ENCODE measurements at places on chromosomes 7 and 10.

GRCh38 chr7:1478480-1478879 lies 19.2 kb upstream of the MICALL2 start:
- no peak for DNase-seq

GRCh38 chr7:114922026-114922651 lies at the start of gene MDFIC:
TSS of gene MDFIC (plus strand) at chr7:114922094. CDS start at chr7:114923034, 940 bp downstream.
- DNase-seq: peak; percentile 51

DNA sequence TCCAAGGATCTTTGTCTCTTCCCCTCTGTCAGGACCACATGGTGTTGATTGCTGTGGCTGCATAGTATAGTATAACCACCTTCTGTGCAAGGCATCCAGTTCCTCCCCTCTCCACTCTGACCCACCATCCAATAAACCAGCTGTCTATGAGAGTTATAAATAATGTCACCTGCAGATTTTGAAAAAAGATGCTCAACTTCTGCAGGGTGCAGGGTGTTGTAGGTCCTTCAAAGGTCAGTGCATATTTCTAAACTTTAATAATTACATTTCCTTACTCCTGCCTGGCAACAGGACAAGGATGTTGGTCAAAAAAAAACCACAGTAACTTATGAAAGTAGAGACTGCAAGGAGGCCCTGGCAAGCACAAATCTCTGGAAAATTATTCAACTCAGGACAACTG lies 166.2 kb downstream of the PKD1L1 start:
- no peak for DNase-seq

GRCh38 chr7:91824201-91824600 lies 56.3 kb downstream of the MTERF1 start:
- no peak for DNase-seq

DNA sequence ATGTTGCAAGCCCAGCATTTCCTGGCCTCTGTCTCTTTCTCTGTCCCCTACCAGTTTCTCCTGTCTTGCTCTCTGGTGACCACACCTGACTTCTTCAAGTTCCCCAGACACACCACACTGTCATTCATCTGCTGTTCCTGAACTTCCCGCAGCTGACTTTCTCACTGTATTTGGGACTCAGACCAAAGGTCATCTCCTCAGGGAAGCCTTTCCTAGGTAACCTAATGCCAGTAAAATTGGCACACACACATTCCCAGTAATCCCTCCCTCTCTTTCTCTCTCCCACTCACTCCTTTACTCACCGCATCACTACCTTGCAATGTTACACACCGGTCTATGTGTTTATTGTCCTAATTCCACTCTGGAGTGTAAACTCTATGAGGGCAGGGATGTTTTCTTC lies 81.7 kb downstream of the ELMO1 start:
- no peak for DNase-seq

- peak; percentile 21 for DNase-seq
Measured at GRCh38 chr10:23525406-23525805, 86.5 kb downstream of the OTUD1 start.

- DNase-seq: no peak
Measured at GRCh38 chr7:3200504-3200903, 100.5 kb upstream of the SDK1 start.

- DNase-seq: no peak
Measured at GRCh38 chr7:99099499-99100077, 44.3 kb downstream of the SMURF1 start.

DNA sequence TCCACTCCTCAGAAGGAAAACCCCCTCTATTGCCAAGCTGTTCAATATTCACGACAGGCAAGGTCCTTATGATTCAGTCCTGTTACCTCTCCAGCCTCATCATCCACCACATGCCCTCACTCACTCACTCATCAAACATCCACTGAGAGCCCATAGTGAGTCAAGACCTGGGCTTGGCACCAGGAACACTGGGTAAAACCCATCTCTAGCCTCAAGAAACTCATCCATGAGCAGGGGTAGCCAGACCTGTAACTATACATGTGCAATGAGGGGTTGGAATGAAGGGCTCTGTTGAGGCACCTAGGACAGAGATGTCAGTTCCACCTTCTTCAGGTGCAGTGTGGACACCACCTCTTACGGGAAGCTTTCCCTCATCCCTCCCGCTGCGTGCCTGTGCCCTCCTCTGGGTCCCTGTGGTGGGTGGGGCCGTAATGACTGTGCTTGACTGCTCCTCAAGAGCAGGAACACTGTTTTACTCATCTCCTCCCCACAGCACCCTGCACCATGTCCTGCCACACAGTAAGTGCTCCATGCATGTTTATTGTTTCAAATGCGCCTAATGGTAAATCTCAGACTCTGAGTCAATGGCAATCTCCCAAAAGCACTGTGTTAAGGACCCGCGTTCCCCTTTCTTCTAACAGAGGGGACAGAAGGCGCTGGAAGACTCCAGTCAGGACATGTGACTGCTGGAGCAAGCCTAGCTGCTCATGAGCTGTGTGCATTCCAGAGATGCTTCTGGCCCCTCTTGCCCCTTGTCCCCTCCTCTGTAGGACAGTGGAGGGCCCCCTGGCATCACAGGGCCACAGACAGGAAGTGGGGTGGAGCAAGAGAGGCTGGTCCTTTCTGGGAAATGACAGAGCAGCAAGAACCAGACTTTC lies 95.4 kb downstream of the HIPK2 start:
- peak; percentile 96 for DNase-seq

DNA sequence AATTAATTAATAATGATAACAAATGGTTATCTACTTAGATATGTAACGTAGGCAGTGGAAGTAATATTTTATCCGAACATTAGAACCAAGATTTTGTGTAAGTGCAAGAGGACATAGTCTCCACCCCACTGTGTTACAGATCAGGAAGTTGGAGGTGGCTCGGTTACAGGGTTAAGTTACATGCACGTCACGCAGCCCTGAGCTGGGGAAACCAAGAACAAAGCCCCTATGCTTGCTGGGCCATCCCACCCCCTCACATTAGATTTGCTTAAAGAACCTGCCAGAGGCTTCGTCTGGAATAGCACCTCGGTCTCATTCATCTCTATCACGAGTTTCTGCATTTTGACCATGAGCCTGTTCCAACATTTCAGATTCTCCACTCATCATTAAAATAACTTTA lies 214.1 kb downstream of the ADARB2 start:
- no peak for DNase-seq

DNA sequence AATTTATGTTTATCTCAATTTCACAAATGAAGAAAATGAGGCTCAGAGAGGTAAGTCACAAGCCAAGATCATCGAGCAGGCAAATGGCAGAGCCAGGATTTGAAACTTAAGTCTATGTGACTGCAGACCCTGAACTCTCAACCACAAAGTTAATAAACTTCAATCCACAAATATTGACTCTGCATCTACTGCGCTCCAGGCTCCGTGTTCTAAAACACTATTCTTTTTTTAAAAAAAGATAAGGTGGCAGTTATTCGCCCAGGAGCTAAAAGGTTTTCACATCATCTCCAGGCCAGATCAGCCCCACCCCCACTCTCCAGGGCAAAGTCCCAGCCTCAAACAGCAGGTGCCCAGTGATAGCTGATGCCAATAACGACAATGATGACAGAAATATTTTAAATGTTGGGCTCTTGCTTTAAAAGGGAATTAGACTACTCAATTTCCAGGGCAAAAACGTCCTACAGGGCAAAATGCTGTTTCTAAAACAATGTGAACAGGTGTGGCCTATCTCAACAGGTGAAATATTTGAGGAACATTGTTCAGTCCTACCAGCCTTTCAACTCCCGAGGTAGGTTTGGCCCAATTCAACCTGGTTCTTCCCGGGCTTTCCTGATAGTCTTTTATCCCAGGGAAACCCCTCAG lies 85.2 kb downstream of the SORBS1 start:
- DNase-seq: no peak

DNA sequence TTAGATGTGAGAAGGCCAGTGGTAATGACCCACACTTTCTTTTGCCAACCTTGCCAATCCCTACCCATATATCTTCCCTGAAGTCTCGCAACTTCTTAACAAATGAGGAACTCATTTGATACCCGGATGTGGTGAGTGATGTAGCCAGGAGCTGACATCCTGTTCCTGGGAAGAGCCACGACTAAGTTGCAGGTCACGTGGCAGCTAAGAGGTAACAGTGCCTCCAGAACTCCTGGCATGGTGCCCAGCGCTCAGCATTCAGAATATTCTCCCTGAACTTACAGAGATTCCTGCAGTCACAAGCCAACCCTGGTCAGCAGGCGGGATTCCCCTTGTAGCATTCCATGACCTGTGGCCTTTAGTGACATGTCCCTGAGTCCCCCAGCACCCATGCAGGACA lies 282.5 kb downstream of the GALNT17 start:
- DNase-seq: no peak

DNA sequence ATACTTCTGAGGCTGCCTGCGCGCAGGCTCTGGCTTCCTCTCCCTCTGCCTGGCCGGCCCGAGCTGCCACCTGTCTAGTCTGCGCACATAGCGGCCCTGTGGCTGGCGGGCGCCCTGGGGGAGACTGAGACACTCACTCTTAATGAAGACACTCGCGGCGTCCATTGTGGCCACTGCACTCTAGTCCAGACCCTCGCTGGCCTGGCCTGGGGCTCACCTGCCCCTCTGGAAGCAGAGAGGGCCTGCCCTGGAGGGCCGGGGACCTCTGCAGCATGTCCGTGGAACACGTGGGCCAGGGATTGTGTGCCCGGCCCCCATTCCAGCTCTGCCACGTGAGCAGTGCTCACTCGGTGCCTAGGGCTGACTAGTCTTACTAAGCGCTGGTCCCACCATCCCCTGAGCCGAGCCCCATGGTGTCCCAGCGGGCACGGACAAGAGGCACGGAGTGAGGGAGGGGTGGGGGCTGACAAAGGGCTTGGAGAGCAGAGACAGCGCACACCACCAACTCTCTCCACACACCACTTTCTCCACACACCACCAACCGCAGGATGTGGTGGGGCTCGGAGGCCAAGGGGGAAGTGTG lies 149.3 kb downstream of the ELFN1 start:
- DNase-seq: no peak

- no peak for DNase-seq
Measured at GRCh38 chr10:98391578-98391991, 23.4 kb downstream of the PYROXD2 start.

- DNase-seq: peak; percentile 44
Measured at GRCh38 chr7:137618748-137619147, 228.0 kb downstream of the DGKI start.

GRCh38 chr7:4436361-4436895 lies 245.7 kb upstream of the FOXK1 start:
- no peak for DNase-seq

GRCh38 chr7:33044401-33044718 lies 18.2 kb downstream of the NT5C3A start:
- no peak for DNase-seq

- peak; percentile 16 for DNase-seq
Measured at GRCh38 chr10:3192856-3193635, 20.5 kb upstream of the PITRM1 start.

DNA sequence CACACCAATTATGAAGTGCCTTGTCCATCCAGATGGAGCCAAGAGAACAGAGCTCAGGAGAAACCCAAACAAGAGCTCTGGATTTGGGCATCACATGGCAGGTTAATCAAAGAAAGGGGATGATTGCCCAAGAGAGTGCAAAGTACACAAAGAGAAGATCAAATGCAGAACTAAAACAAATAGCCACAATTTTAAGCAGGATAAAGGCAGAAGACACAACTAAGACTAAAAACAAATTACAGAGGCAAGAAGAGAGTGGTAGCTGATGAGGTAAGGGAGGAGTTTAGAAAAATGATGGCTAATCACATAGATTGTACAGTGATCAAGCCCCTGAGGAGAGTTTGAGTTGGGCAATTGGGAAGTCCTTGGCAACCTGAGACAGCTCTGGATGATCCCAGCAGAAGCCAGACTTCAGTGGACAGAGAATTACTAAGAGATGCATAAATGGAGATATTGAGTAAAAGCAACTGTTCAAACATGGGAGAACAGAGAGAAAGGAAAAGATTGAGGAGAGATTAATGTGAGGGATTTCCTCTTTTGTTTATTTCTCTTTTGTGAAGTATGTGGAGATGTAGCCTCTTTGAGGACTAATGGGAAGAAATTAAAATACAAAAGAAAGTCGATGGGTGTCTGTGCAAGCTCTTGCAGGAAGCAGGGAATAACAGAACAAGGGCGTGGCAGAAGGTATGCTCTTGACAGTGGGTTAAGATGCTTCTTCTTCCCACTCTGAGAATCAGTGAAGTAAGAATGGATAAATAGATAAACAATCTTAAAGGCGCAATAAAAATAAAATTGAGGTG lies 101.9 kb downstream of the LRRN3 start:
- DNase-seq: no peak

- no peak for DNase-seq
Measured at GRCh38 chr7:29563590-29564495, at the start of gene PRR15. TSS of gene PRR15 (plus strand) at chr7:29563835. CDS start at chr7:29566330, 2,495 bp downstream.

GRCh38 chr7:129066290-129067131 lies 11.6 kb upstream of the TNPO3 start:
- DNase-seq: no peak

- peak; percentile 35 for DNase-seq
Measured at GRCh38 chr10:22369434-22370072, 24.3 kb downstream of the SPAG6 start.

- DNase-seq: no peak
Measured at GRCh38 chr10:90075995-90076394, 374.6 kb downstream of the KIF20B start.

GRCh38 chr7:41287559-41288335 lies 415.1 kb downstream of the INHBA start:
- no peak for DNase-seq

DNA sequence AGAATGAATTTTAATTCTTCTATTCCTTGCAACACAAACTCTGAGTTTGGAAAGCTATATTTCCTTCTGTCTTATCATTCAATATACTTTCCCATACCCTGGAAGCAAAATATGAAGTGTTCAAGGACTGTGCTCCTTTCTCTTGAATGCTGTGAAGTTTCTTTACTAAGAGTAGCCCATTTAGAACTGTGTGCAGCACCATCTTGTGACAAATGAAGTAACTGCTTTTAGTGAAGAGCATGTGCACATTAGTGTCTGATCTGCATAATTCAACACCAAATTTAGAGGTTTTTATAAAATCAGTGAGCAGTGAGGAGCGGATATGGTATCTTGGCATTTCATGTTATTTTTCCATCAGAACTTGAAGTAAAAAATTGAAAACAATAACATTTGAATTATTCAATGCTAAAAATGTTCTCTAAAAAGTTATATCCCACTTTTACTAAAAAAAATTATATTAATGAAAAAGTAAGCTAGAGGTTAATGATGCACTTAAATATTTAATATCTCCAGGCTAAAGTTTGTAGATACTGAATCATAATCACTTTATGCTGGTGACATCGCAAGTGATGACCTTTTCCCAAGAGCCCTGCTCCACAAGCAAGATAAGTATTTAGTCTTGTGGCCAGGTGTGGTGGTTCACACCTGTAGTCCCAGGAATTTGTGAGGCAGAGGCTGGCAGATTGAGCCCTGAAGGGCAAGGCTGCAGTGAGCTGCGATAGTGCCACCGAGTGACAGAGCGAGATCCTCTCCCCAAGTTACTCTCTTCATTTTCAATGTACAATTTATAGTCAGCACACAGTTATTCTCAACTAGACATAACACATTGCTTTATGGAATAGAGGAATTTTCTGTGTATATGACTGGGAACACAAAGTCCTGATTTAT lies 108.8 kb upstream of the PCLO start:
- DNase-seq: no peak

DNA sequence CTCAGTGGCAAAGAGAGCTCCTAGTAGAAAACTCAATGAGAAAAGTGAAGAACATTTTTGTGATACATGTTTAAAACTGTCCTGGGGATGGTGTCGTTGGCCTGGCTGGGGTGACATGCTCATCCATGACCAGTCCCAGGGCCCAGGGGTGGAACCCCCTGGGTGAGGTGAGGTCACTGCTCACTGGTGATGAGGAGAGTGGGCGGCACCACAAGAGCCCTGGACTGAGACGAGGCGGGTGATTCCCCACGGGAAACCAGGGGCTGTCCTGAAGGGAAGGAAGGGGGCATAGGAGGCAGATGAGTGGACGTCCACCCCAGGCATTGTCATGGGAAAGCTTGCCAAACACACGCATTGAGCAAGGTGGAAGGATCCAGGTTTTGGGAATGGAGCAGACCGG lies 54.6 kb downstream of the HTR5A start:
- no peak for DNase-seq

All from RCC 7860 (cell line).